A549 treated with Mapracorat at 1 μM for 4 hours (cell line): ENCODE measurements at places on chromosomes 2 and 18. TPM values are rescaled to one million over a fixed set of nuclear protein-coding genes. Genes with fewer than 3 reads are reported as not detected.

The TRAK2 gene
- 11.5 to 15.3 TPM (median 14.1 TPM) in 5 replicates for total RNA-seq

The CNTNAP5 gene
- not detected in 5 replicates for total RNA-seq

The IL1RN gene
- 0.13 to 0.53 TPM (median 0.37 TPM) in 5 replicates for total RNA-seq

The ANKRD30B gene
- total RNA-seq = not detected in 5 replicates

The RAB12 gene
- total RNA-seq = 22.2 to 30.6 TPM (median 25.1 TPM) in 5 replicates

The THSD7B gene
- total RNA-seq = not detected in 5 replicates

The RIT2 gene
- not detected in 5 replicates for total RNA-seq
